ENCODE measurements at places on chromosomes 5 and 9.

DNA sequence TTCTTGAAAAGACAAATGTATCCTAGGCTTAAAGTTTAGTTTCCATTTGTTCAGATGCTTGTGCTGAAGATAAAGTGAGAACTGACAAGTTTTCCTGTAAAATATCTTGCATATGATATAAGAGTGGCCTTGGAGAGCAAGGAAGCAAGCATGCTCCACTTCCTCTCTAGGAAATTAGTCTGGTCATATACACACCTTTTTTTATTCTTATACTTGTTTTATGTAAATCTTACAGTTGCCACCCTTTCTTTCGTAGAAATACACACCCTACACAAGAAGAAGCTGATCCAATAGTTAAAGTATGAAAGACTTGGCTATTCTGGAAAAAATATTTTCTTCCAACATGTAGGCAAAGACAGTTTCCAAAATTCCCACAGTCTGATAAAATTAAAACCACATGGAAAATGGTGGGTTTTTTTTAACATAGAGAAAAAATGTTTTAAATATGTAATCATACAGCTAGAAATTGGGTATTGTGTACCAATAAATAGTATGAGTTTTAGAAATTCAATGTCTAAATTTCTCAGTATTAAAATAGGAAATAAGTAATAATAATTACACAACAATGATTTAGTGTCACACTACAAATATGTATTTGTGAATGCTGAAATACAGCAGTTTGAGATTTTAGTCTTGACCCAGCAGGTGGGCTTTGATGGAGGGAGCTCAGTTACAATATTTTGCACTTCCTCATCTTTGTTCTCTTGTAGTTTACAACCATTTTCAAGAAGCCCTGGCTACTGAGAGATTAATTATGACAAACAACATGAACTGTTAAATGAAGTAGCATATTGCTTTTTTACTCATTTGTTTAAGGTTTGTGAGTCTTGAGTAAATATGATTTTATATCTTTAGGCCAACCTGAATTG is 185.7 kb upstream of the GNA14 start:
- no peak for DNase-seq

GRCh38 chr9:130662099-130662969 is 2.1 kb upstream of the PRDM12 start:
- no peak for DNase-seq

- no peak for DNase-seq
These were observed 55.3 kb upstream of the SPATA31E1 start for GRCh38 chr9:87827341-87827740.

GRCh38 chr5:87541033-87541432 is 128.3 kb upstream of the CCNH start:
- no peak for DNase-seq

- no peak for DNase-seq
These were observed 24.8 kb upstream of the TERT start for GRCh38 chr5:1319436-1320256.

GRCh38 chr9:21320465-21320864 is 14.7 kb downstream of the KLHL9 start:
- no peak for DNase-seq

GRCh38 chr9:17138503-17138902 is 3.7 kb downstream of the CNTLN start:
- no peak for DNase-seq

- DNase-seq = no peak
These were observed 214.9 kb upstream of the TBCA start for GRCh38 chr5:77991084-77991483.

- no peak for DNase-seq
These were observed 45.1 kb upstream of the CDKN2AIPNL start for GRCh38 chr5:134456825-134457224.

GRCh38 chr5:82356021-82356420 is 77.9 kb upstream of the RPS23 start:
- DNase-seq = no peak

- DNase-seq = no peak
These were observed 140.1 kb downstream of the MTX3 start for GRCh38 chr5:79850941-79851340.

DNA sequence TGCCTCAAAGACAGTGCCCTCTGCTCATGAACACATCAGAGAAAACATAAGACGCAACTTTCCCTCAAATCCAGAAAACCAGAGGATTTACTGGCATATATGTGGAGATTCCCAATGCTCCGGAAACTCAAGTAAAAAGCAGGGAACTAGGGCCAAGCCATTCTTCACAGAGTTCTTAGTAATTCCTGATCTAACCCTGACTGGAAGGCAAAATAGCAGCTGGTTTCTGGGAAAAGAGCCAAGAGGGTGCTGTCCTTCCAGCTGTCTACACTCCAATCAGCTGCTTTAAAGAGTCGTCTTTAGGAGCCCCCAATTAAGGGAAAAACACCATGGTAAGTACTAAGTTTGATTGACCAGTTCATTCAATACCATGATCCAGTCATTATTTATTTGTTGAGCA is 49.6 kb downstream of the GNA14 start:
- DNase-seq = no peak

GRCh38 chr9:122860319-122861142 is 32.1 kb upstream of the PDCL start:
- no peak for DNase-seq

GRCh38 chr5:132927355-132928061 is 35.9 kb downstream of the AFF4 start:
- DNase-seq = no peak

GRCh38 chr5:171115519-171115918 is 193.5 kb upstream of the TLX3 start:
- DNase-seq = no peak

DNA sequence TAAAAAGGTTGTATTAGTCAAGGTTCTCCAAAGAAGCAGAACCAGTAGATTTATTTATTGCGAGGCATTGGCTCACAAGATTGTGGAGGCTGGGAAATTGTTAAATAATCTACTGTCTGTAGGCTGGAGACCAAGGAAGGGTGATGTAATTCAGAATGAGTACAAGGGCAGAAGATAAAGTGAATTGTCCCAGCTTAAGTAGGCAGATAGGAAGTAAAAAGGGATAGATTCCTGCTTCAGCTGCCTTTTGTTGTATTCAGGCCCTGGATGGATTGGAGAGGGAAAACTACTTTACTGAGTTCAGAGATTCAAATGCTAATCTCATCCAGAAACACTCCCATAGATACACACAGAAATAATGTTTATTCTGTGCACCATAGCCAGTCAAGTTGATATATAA is 301.1 kb downstream of the CYLC2 start:
- DNase-seq = no peak

- no peak for DNase-seq
These were observed 1577.6 kb downstream of the EFNA5 start for GRCh38 chr5:106093134-106093533.

DNA sequence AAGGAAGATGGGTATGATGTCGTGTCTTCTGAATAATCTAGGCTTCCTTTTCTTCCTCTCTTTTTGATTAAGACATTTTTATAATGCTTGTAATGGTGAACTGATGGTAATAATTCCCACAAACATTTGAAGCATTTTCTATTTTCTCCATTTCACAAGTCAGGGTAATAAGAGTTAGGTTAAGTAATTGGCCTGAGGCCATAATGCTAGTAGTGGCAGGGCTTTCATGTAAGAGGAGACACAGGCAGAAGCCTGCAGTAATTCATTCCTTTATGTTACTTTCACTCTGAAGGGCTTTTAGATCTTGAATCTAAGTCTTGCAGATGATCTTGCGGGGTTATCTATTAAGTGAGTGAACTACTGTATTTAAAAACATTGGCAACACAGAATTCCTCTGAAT is 374.9 kb downstream of the MAT2B start:
- DNase-seq = no peak

Data from stimulated activated CD8-positive, alpha-beta memory T cell treated with anti-CD3 and anti-CD28 coated beads, Interleukin-15, amount 100 ng/mL, for 48 hours (primary cell).